Gastrocnemius medialis (tissue), 4 donors: ENCODE measurements at places on chromosomes 4 and X.

GRCh38 chr4:38612646-38613414, 51.2 kb upstream of the KLF3 start:
- DNase-seq, result no peak

GRCh38 chrX:39480963-39481362, 616.8 kb downstream of the BCOR start:
- no peak for DNase-seq

GRCh38 chr4:125044886-125045285, 269.9 kb upstream of the FAT4 start:
- DNase-seq, result no peak

GRCh38 chr4:164731827-164732474, 22.0 kb upstream of the SMIM31 start:
- peak; percentile 14 for DNase-seq

DNA sequence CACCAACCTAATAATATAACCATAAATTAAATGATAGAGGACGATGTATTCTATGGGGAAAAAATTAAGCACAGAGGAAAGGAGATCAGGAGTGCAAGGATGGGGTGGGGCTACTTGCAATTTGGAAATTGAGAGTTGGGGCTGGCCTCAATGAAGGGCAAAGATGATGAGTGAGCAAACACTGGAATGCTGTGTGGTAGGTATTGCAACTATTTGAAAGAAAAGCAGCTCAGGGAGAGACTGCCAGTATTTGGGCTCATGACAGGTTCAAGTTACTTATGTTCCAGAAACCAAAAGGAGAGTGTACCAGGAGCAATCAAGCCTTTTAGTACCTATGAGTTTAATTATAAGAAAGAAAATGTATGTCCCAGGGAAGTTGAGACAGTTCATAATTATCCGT, 47.4 kb downstream of the ASIC5 start:
- no peak for DNase-seq

- no peak for DNase-seq
Measured at GRCh38 chrX:7068939-7069367, 78.6 kb upstream of the STS start.

DNA sequence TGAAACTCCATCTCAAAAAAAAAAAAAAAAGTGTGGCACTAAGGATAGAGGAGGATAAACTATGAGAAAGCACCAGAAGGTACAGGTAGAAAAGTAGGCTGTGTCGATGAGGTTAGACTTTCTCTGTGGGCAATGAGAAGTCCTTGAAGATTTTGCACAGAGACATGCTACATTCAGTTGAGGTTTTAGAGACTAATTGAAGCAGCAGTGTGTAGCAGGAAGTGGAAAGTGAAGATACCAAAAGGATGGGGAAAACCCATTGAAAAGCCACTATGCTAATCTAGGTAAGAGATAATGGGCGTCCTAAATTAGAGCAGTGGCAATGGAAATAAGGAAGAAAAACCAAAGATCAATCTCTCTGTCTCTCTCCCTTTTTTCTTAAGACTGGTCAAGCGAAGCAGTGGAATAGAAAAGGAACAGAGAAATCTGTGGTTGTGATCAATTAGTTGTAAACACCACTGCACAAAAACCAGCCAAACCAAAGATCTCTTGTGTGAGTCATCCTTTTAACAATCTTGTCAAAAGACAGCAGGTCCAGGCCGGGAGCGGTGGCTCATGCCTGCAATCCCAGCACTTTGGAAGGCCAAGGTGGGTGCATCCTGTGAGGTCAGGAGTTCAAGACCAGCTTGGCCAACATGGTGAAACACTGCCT, 3.5 kb downstream of the SPINK2 start:
- no peak for DNase-seq

- DNase-seq, result no peak
Measured at GRCh38 chr4:21882051-21882839, 66.3 kb downstream of the KCNIP4 start.

GRCh38 chr4:14218641-14219040, 591.1 kb upstream of the BOD1L1 start:
- no peak for DNase-seq

DNA sequence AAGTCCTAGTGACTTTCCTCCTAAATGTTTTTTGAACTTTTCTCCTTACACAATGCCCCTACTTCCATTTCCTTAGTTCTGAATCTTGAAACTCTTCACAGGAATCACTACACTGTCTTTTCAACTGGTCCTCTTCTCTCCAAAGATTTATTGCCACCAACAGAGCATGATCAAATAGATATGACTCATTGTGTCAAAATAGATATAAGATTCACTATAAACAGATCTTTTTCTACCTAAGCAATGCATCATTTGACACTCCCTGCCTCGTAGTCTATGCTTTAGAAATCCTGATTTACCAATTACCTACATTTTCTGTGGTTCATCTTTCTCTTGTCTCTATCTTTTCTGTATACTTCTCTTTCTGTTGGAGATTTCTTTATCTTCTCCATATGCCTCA, 789.6 kb upstream of the SLIT2 start:
- no peak for DNase-seq

GRCh38 chr4:52966781-52967180, 104.7 kb downstream of the RASL11B start:
- no peak for DNase-seq

- DNase-seq, result no peak
Measured at GRCh38 chrX:67044029-67044653, 405.3 kb upstream of the EDA2R start.

GRCh38 chr4:185587030-185587426, 51.7 kb upstream of the PDLIM3 start:
- no peak for DNase-seq

GRCh38 chrX:65741823-65742222, 74.4 kb downstream of the MSN start:
- no peak for DNase-seq

DNA sequence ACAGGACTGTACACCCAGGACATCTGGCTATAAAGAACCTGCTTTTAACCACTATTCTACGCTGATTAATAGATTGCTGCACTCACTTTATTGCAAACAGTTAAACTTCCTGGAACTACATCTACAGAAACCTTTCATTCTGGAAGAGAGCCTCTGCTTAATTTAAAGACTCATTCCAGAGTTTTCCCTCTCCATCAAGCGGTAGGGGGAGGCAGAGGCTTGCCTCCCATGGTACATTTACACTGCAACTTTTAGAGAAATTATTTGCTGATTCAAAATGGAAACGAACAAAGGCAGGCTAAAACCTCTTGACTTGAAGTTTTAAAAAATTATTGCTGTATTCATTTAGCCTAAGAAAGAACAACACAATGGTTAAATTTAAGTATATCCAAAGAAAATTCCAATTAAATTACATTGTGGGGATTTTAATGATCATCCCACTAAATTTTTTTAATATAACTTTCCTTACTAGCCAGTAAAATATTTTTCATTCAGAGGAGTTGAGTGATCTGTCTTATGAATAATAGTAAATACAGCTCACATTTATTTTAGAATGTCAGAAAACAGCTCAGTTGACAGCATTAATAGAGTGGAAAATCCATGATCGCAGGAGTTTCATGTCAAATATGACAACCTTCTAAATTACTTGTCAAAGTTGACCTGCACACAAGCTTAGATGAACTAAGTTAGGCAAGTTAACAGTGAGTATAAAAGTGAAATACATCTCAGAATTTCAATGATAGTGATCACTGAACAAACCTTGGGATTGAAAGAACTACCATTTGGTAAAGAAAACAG, 46.3 kb upstream of the PCDH10 start:
- DNase-seq, result no peak

DNA sequence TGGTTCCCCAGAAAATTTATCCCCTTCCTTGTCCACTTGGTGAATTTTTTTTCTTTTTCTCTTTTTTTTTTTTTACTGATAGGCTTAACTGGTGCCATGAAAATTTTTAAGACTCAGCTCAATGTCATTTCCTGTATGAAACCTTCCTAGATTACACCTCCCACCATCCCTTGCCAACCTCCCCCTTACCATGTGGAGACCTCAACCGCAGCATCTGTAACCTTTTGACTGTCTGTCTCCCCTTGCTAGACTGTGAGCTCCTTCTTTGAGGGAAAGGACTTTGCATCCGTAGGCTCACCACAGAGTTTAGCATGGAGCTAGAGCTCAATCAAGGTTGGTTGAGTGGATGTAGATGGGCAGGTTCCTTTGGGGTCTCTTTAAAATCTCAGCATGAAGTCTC, 5.2 kb upstream of the PGRMC1 start:
- DNase-seq, result no peak

DNA sequence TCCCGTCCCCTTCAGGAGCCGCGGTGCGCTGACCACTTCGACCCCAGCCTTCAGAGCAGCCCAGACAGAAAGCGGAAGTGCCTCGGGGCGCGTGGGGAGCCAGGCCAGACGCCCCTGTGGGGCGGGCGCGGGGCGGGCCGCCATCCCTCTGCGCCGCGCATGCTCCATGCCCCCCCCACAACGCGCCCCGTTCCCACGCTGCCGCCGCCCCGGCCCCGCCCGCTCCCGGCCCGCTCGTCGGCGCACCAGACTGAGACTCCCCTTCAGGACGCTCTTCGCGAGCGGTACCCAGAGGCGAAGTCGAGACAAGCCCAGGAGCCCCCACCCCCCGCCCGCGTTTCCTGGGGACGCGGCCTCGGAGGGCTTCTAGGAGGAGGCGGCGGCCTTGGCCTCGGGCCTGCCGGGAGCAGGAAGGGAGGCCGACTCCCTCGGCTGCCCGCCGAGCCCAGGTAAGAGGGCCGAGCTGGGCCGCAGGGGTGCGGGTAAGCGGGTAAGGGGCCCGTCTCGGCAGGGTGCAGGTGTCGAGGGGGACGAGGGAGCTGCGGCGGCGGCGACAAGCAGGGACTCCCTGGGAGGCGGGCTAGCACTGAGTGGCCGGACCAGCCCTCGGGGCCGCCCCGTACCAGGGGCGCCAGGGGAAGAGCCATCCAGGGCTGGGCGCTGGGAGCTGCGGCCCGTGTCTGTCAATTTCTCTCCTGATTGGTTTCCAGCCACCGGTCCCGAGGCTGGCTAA, at the start of gene ZFP92:
Gene ZFP92, plus strand, starts transcription at position 218 of the 733 bp plus-strand sequence. CDS start 6,851 bp downstream, outside the sequence.
- no peak for DNase-seq

- no peak for DNase-seq
Measured at GRCh38 chr4:173752610-173753230, 222.7 kb upstream of the HAND2 start.

DNA sequence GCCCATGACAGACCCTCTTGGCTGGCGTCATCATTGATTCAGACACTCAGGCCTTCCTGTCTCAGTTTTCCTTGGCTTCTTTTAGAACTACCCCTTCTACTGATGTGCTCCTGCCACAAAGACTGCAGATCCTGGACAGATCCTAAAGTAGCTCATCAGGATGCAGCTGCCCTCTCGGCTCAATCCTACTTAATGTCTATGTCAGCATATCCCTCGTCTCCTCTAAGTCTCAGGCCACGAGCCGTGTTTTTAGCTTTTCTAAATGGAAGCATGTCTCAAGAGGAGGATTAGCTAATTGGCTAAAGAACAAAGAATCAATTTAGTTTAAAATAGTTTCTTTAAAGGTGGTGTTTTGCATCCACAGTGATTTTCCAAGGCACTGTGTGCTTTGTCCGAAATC, 447.7 kb downstream of the STIM2 start:
- no peak for DNase-seq

GRCh38 chr4:127622921-127623796, 9.6 kb upstream of the INTU start:
- no peak for DNase-seq

DNA sequence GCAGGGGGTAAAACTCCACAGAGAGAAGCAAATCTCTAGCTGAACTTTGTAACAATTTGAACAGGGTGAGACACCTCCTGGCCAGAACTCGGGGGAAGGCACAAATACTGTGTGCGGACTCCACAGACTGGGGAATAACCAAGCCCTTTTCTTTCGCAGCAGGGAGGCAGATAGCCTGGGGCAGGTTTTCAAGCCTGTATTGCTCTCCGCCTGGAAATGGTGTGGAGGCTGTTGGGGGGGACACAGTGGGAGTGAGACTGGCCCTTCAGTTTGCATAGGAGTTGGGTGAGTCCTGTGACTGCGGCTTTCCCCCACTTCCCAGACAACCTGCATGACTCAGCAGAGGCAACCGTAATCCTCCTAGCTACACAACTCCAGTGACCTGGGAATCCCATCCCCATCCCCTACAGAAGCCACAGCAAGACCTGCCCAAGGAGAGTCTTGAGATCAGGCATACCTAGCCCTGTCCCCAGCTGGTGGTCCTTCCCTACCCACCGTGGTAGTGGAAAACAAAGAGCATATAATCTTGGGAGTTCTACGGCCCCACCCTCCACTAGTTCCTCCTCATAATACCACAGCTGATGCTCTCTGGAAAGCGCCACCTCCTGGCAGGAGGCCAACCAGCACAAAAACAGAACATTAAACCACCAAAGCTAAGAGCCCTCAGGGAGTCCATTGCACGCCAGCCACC, 12.9 kb upstream of the SMPX start:
- no peak for DNase-seq

DNA sequence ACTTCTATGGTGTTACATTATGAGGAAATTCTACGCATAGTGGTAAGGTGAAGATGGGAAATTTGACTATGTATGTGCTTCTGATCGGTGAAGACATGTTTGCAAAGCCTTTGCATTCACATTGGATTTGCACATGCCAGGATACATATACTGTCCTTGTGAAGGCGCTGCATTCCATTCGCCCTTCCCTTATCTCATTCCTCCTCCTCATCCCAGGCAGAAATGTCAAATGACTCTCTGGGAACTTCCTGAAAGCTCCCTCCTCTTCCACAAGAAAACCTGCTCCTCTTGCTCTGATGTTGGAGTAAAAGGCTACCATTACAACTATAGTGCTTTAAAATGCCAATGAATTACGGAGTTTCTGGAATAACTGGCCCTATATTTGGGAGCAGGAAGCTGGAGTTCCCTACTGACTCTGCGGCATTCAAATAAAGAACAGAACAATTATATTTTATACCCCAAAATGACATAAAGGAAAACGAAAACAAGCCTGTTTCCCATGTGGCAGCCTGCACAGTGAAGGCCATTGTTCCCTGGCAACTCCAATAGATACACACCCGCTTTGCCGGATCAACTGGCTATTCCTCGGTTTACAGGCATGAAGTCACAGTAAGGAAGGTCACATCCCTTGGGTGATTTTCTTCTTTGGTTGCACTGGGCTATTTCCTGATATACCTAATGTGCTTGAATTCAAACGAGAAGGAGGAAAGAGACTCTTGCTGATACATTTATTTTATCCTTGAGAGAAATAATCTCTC, 84.5 kb downstream of the AREG start:
- DNase-seq, result no peak

- no peak for DNase-seq
Measured at GRCh38 chr4:32985256-32985655, 2265.1 kb downstream of the PCDH7 start.

DNA sequence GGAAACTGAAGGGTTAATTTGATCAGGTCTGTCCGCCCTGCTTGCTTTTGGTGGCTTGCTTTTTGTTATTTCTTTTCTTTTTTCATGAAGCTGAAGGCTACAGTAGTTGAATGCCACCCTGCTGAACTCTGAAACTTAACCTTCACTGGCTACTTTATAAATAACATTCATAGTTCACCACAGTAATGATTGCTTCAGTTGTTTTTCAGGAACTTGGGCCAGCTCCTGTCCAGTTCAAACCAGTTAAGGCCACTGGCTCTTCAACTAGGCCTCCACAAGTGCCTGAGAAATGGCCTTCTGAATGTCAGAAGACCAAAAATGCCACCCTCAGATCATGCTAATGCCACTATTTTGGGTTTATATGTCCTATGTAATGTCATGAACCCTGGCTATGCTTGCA, 7.7 kb upstream of the ASB9 start:
- DNase-seq, result peak; percentile 25
